Tibial nerve (tissue), 4 donors: ENCODE measurements at places on chromosomes 2 and 18. TPM values are rescaled to one million over a fixed set of nuclear protein-coding genes. Genes with fewer than 3 reads are reported as not detected.

GRCh38 chr2:199757233-199757870 is 93.6 kb downstream of the FTCDNL1 start:
- H3K4me1 ChIP-seq, result no peaks in the 10 kb centered on the region
- H3K27me3 ChIP-seq, result no peaks in the 10 kb centered on the region

DNA sequence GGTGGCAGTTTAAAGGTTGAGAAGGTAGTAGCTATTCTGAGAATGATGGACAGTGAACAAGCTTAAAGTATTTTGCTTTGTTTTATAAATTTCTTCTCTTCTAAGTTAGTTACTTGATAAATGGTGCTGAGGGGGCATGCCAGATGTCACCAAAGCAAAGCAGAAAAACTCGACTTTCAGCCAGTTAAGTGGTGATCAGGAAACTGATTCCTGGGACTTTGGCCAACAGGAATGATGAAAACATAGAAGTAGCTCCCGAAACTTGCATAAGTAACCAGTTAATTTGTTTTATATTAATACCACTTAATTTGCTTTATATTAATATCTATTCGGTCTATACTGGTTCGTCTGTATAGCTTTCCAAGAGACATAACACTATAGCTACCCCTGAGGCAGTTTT is 82.6 kb downstream of the FANCL start:
- H3K27ac ChIP-seq, result no peak overlapping the region
- H3K4me1 ChIP-seq, result no peaks in the 10 kb centered on the region
- H3K27me3 ChIP-seq, result no peaks in the 10 kb centered on the region
- no peak overlapping the region for H3K4me3 ChIP-seq

DNA sequence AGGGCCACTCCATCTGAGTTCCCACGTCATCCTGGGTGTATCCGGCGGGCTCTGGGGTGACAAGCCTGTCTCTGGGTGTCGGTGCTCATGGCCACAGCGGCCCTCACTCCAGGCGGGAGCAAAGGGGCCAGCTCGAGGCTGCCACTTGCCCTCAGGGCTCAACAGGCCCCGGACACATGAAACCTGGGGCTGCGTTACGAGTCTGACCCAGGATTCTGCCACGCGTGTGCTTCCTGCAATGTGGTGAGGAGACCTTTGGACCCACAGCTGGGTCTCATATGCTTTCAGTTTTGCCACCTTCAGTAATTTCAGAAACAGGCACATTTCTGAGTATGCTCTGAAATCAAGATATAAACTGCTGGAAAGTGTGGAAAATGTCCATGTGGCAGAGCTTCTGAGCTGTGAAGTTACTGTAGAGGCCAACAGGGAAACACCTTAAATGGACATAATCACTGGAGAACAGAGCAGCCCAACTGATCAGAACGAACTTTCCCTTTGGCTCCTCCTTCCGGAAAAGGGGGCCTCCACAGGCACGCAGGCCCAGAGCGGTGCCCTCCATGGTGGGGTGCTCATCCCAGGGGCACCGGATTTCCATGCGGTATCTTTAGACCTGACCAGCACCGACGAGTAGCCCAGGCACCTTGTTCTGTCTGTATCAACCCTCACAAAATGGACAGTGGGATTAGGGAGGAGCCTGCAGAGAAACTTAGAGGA is 14.1 kb downstream of the PER2 start:
- H3K27me3 ChIP-seq, result no peaks in the 10 kb centered on the region
- no peak overlapping the region for H3K4me3 ChIP-seq
- H3K4me1 ChIP-seq, result no peaks in the 10 kb centered on the region
- no peak for DNase-seq
- no peak overlapping the region for H3K27ac ChIP-seq

- no peaks in the 10 kb centered on the region for H3K36me3 ChIP-seq
- H3K27ac ChIP-seq, result no peak overlapping the region
- no peaks in the 10 kb centered on the region for H3K27me3 ChIP-seq
- no peaks in the 10 kb centered on the region for H3K4me1 ChIP-seq
- no peak overlapping the region for H3K4me3 ChIP-seq
These were observed 680.7 kb downstream of the EPHA4 start for GRCh38 chr2:220891405-220891804.

GRCh38 chr18:58354791-58355190 is 274.1 kb downstream of the ALPK2 start:
- no peak overlapping the region for H3K27ac ChIP-seq
- H3K4me1 ChIP-seq, result no peaks in the 10 kb centered on the region
- H3K36me3 ChIP-seq, result no peaks in the 10 kb centered on the region

GRCh38 chr18:42157878-42158277 is 202.8 kb downstream of the PIK3C3 start:
- no peaks in the 10 kb centered on the region for H3K36me3 ChIP-seq
- H3K4me3 ChIP-seq, result no peak overlapping the region

IL1B gene
- total RNA-seq, result 0.22 TPM
